Stimulated activated CD4-positive, alpha-beta T cell treated with anti-CD3 and anti-CD28 coated beads, Interleukin-2, amount 100 ng/mL, for 4 hours (primary cell): ENCODE measurements at places on chromosomes 2 and 18.

GRCh38 chr2:34004936-34005335 lies 405.8 kb upstream of the FAM98A start:
- DNase-seq = no peak

DNA sequence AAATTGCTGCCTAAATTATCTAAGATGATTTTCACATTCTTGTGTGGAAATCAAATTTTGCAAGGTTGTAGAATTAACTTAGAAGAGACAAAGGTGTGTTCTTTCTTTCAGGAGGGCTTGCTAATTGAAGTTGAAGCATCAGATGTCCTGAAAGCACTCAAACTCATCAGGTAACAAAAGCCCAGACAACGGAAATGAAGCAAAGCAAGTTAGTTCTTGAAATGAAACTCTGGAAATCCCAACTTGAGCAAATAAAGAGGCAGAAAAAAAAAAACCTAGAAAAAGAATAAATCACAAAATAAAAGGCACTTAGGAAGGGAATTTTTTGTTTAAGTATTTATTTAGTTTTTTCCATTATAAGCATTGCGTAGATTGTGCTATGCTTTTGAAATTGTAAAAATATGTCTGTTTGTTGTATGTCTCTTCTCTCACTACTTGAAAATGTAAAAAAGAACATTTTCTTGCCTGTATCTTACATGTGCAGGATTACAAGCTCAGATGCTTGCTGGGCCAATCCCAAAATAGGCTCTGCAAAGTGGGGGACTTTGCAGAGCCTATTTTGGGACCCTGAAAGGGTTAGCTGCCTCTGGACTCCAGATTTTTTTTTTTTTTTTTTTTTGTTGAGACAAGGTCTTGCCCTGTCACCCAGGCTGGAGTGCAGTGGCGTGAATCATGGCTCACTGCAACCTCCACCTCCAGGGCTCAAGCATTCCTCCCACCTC lies 46.7 kb downstream of the FAM161A start:
- no peak for DNase-seq

GRCh38 chr2:237766340-237766739 lies 32.2 kb upstream of the RBM44 start:
- no peak for DNase-seq

DNA sequence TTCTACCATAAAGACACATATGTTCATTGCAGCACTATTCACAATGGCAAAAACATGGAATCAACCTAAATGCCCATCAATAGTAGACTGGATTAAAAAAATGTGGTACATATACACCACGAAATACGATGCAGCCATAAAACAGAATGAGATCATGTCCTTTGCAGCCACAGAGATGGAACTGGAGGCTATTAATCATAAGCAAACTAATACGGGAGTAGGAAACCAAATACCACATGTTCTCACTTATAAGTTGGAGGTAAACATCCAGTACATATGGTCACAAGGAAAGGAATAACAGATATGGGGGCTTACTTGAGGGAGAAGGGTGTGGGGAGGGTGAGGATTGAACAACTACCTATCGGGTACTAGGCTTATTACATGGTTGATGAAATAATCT lies 7.7 kb downstream of the HMSD start:
- no peak for DNase-seq

DNA sequence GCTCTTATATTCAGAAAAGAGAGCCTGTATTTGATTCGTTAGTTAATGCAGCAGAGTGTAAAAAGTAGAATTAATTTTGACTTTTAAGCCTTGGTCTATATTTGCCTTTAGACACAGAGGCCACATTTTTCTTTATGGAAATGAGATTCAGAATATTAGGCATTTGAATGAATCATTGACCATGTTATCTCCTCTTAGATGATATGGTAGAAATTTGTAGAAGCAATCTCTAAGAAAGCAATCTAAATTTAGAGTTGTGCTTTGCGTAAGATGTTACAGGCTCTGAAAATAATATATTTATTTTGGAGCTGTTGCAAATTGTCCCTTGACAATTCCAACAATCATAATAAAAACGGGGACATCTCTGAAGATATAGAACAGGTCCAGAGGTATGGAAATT lies 68.3 kb upstream of the ST6GAL2 start:
- no peak for DNase-seq

DNA sequence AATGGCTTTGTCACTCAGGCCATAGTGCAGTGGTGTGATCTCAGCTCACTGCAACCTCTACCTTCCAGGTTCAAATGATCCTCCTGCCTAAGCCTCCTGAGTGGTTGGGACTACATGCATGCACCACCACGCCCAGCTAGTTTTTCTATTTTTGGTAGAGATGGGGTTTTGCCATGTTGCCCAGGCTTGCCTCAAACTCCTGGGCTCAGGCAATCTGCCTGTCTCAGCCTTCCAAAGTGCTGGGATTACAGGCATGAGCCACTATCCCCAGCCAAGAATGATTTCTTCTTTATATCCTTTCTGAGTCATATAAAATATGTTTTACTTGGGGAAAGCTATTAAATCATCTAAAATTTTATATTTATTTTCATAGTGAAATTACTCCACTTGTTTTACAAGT lies 61.3 kb downstream of the CYBRD1 start:
- no peak for DNase-seq

GRCh38 chr2:17482651-17483050 lies 35.6 kb downstream of the RAD51AP2 start:
- DNase-seq = no peak

DNA sequence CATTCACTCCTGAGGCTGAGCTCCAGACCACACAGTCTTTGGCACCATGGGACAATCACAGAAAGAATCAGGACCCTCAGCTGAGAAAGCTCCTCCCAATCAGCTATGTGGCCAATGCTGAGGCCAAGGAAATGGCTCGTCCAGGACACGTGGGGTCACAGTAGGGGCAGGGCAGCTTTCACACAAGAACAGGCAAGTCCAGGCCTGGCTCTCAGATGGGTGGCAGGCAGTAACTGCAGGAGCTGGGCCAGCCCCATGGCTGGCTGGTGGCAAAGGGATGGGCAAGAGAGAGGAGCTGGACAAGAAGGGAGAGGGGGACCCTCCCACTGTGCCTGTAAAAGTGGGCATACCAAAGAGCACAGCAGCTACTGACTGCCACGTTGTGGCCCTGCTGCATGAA lies 12.2 kb upstream of the EDAR start:
- no peak for DNase-seq

- DNase-seq = no peak
Observed at GRCh38 chr18:65363011-65363410, 387.8 kb upstream of the CDH7 start.

DNA sequence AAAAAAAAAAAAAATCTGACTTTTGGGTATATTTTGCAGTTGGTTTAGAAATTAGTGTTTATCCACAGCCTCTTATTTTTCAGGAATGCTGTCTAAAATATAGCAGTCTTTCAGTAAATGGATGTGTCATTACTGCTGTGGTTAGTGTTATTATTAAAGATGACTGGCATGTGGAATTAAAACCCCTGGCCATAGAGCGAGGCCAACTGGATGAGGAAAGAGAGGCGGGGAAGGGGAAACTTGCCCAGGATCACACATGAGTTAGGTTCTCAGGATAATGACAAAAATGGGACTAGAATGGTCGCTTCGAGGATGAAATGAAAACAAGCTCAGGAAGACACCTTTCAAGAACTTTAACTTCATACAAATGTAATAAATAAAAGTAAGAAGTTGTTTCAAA lies 57.4 kb upstream of the APCDD1 start:
- no peak for DNase-seq
